Activated CD8-positive, alpha-beta memory T cell treated with anti-CD3 and anti-CD28 coated beads, Interleukin-2, amount 10 ng/mL, durations not matched to agents 7 days and 5 days (primary cell): ENCODE measurements at places on chromosomes 3 and 15. TPM values are rescaled to one million over a fixed set of nuclear protein-coding genes. Genes with fewer than 3 reads are reported as not detected.

SELENOK gene
- 56.5 TPM for total RNA-seq

PRTG gene
- total RNA-seq: not detected

GOLGA8T gene
- 0.77 TPM for total RNA-seq

PSTPIP1 gene
- 157 TPM for total RNA-seq

MAGEL2 gene
- total RNA-seq: not detected

ASTE1 gene
- 14.2 TPM for total RNA-seq
